ENCODE measurements at places on chromosomes 3 and 15.

DNA sequence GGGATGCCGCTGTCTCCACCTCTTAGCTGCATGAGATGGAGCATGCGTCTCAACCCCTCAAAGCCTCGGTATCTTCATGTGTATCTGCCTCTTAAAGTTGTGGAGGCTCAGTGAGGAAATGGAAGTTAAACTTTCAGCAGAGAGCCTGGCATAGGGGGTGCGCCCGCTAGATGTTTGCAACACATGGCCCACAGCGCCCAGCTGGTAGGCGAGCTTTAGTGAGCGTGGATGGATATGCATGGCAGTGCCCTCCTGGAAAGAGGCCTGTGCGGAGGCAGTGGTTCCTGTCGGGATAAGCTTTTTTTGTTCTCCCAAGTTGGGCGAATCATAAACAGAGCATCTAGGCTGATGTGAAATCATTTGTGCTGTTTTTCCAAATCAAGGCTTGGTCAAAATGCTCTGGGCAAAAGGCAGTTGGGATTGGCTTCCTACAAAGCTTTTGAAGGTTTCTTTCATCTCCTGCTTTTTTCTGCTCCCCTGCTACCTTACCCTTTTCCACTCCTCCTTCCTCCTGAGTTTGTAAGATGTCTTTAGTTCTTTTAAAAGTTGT lies 272.4 kb upstream of the TPM1 start:
- DNase-seq: no peak

DNA sequence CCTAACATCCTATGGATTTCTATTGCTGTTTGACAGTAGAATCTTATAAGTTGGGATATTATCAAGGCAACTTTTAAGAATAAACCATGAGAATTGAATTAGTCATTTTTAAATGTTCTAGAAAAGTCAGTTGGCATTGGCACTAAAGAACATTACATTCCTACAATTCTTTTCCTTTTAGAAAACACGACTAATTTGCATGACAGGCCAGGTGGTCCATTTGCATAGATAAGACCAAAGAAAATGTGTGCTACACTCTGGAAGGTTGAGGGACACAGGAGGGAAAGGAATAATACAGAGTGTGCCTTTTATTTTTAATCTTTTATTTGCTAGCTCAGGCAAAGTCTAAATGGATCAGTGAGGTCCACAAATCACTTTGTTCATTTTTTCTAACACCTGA lies 962.3 kb downstream of the EPHA3 start:
- DNase-seq: no peak

DNA sequence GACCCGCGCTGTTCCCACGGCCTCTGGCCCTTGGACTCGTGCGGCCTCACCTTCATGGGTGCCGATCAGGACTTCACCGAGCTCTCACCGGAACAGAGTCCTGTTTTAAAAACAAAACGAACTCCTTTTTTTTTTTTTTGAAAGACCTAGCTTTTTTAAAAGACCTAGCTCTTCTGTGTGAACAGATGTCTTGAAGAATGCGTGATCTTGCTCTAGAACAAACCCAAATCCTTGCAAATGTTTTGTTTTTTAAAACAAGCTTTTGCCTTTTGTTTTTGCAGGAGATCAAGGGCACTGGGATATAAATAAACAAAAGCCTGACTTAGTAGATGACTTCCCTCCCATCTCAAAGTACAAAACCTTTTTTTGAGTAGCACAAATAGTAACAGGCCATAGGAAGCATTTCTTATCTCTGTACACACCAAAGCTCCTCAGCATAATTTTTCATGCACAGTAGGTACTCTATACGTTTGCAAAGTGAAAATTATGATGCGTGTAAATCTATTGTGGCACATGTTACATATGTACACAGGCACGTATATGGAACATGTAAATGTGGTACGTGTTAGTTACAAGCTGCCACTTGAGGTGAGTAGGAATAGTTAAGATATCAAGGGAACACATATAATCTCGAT lies 1.1 kb upstream of the MSL2 start:
- DNase-seq: peak; percentile 28

GRCh38 chr3:167736264-167736787 lies 805 bp downstream of the SERPINI1 start:
- DNase-seq: no peak

GRCh38 chr15:40190591-40190990 lies 29.7 kb downstream of the BUB1B start:
- no peak for DNase-seq

DNA sequence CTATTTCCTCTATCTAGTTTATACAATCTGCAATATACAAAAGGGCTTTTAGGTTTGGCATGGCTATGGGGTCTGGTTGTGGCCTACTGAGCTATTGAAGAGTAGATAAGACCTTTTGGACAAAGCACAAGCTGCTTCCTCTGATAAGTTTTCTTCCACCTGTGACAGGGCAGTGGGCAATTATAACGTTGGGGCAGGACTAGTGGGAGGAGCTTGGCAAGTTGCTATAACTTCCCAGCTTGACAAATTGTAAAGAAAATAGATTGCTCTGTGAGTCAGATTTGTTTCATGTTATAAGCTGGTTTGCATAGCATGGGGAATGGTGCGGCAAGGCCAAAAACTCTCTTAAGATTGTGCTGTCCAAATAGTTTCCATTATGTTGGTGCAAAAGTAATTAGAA lies 64.9 kb downstream of the SLC7A14 start:
- no peak for DNase-seq

DNA sequence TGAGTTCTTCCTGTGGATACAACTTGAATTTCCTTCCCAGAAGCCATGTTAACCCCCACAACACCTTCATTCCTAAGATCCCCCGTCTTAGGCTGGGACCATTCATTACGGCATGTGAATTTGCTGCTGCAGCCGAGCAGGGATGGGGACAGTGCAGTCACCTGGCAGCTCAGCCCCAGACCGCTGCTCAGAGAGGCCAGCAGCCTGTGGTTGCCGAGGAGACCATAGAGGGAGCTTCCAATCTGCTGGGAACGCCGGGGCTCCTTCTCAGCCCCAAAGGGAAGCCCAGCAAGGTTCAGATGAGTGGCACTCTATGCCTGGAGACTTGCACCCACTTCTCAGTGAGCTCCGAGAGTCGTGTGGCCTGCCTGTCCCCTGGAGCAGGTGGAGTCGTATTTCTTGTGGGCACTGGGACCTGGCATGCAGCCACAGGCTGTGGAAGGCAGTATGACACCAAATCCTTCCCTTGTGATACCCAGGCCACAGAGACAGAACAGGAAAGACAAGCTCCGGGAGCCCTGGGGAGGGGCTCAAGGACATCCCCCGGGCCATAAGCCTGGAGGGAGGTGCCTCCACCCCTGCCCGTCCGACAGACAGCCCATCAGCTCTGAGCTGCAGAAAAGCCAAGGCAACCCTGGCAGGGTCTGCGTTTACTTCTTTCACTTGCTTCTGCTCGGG lies 167.3 kb downstream of the FAM43A start:
- DNase-seq: no peak

- no peak for DNase-seq
Measured at GRCh38 chr3:30356866-30357753, 249.3 kb upstream of the TGFBR2 start.

DNA sequence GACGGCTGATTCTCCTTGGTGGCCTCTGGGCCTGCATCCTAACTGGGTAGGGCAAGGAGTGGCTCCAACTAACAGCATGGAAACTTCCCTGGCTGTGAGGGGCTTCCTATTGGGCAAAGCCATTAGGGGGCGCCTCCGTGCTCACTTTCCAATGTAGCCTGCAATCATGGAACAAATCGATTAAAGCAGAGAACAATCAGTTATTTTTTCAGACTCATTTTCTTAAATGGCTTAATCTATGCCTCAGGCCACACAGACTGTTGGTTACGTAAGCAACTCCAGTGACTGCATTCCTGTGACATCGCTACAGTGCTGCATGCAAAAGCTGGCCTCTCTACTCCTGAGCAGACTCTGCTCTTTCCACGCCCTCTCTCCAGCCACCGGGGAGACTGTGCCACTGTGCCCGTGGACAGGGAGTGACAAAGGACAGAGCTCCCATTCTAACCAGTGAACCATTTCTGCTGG lies 278.9 kb downstream of the KLF13 start:
- DNase-seq: no peak

DNA sequence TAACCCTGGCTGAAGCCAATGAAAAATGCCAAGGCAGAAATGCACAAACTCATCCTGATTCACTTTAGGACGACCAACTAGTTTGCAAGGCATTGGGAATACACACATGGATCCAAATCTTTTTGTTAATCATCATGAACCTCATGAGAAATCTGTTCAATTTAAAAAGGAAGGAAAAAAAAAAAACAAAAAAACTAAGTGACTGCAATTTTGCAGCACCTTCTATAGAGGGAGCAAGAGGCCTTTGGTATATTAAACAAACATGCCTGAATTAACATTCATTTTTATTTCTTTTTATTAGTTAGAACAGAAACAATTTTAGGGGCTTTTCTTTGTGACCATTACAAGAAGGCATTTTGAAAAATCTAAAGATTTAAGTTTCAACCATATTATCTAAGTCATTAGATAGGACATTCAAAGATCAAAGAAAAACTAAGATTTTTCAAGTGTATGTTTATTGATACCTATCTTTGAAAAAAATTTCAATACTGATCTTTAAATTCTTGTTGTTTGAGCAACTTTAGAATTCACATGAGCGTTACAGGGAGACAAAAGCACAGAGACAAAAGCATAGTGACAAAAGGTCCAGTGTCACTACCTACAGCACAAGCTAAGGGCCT lies 182.4 kb downstream of the CBLB start:
- peak; percentile 61 for DNase-seq

DNA sequence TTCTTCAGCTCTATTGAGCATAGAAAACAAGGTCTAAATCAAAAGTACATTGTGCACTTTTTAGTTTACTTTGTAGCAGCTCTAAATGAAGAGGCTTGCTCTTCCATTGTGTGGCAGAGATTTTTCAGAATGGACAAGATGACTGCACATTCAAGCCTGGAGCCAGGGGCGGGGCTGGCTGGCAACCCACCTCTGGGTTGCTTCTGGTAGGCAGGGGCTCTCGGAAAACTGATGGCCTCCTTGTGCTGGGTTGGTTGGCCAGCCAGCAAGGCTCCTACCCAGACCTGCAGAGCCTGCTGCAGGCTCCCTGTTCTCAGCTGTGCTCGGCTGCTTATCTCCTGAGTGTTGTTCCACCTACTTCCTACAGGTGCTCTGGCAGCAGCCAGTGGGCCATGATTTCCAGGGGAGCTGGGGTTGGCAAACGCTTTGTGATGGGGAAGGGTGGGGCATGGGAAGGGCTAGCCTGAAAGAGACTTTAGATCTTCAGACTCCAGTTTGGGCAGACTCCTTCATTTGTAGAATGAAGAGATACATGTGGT lies 8.8 kb downstream of the BSN start:
- DNase-seq: no peak

GRCh38 chr3:53726643-53727042 lies 119.6 kb downstream of the CHDH start:
- no peak for DNase-seq

GRCh38 chr3:194032828-194033435 lies 103.0 kb upstream of the HES1 start:
- no peak for DNase-seq

- DNase-seq: no peak
Measured at GRCh38 chr3:7574435-7574834, 713.5 kb downstream of the GRM7 start.

- no peak for DNase-seq
Measured at GRCh38 chr3:61807865-61808276, 246.5 kb downstream of the PTPRG start.

DNA sequence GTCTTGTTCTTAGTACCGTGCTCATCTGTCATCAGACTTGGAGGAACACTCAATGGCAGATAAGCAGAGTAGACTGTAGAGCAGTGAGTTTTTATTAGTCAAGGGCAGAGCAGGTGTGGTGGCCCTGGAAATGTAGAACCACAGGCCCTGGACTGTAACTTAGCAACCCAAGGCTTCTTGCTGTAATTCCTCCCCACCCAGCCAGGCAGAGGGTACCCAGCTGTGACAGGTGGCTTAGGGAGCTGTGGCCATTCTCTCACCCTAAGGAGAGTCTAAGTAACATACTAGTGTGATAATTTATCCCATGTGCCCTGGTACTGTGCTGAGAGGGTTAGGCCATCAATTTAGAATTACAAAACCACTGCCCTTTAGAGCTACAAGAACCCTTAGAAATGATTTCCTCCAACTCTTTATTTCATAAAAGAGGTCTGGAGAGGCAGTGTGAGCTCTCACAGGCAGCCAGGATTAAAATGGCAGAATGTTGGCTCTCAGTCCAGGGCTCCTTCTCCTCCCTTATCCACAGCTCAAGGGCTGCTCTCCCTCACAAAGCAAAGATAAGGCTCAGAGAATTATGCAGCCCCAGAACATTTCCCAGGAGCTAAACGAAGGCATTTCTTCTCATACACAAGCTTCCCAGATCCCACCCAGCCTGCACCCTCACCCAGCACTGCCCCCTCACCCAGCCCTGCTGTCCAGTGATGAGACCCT lies 3.0 kb downstream of the POMGNT2 start:
- DNase-seq: no peak

DNA sequence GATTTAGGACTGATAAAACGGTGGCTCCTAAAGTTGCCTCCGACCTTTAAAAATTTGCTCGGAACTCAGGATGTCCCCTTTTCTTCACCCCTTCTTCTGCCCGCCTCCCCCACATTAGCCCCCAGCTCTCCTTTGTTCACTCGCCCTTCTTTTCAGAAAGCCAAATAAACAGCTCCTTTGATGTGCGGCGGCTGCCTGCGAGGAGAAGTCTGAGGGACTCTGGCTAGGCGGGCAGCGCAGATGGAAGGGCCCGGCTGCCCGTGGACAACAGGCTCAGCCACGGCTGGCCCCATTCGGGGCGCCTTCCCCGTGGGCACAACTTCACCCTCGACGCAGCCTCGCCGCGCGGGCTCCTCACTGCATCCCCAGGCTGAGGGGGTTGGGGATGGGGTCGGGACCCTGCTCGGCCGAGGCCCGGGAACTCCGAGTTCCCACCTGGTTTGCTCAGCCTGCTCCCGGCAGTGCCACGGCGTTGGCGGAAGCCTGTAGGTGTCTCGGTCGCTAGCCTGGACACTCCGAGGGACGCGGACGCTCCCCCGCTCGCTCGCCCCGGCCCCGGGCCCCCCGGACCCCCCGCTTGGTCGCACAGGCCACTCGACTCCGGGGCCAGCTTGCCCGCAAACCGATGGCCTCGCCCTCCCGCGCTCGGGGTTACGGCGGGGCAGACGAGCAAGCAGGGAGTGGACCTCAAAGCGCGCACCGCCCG lies 897 bp upstream of the TLE3 start:
- DNase-seq: no peak

DNA sequence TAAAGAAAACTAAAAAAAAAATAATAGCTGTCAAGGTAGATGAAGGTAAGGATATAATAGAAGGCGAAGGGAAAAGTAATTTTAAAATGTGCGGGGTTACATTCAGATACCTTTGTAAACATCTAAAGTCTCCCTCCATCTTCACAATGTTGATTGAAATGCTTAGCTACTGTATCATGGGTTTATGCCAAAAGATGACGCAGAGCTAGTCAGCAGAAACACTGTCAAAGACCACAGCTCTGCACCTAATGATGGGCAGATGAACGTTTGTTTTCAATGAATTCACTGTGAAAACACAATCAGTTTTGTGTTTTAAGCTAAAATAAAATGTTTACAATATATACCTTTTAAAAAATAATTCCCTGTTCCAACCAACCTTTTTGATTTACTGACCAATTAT lies 61.2 kb downstream of the RFTN1 start:
- DNase-seq: no peak

GRCh38 chr3:73435055-73435454 lies 189.7 kb downstream of the PDZRN3 start:
- DNase-seq: no peak

GRCh38 chr3:129490273-129490675 lies 38.2 kb upstream of the RHO start:
- peak; percentile 81 for DNase-seq

Measured in natural killer cell (primary cell).